ENCODE measurements at places on chromosomes 13 and 19.

DNA sequence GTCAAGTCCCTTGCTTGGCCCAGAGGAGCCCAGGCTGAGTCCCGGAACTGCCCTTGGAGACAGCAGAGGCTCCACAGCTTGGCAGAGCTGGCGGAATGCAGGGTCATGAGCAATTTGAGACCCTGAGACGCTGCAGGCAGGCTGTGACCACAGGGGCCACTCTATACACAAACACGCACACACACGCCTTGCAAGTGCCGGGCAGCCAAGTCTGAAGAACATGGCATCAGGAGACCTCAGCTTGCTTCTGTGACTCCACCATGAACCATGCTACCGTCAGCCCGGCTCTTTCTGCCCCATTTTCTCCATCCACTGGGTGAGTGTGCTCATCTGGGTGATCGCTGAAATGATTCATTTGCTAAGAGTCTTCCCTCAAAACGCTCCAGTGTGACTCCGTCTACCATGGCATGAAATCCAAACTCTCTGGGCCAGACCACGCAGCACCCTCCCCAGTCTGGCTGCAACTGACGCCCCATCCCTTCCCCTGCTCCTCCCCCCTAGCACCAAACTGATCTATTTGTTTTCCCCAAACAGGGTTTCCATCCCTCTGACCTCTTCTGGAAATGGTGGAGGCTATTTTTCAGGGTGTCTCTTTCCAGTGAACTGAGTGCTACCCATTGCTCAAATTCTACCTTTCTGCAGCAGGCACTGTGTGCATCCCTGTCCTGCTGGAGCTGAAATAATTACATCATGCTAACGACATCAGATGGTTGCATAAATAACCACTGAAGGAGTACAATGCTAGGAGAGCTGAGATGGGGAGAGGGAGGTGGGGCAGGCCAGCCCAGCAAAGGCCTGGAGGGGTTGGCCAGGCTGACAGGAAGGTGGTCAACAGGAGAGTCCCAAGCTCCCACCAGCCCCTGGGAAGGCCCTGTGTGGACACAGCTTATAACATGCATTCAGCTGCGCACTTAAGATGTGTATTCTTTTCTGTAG is 3.1 kb downstream of the CARS2 start:
- no peak for DNase-seq

DNA sequence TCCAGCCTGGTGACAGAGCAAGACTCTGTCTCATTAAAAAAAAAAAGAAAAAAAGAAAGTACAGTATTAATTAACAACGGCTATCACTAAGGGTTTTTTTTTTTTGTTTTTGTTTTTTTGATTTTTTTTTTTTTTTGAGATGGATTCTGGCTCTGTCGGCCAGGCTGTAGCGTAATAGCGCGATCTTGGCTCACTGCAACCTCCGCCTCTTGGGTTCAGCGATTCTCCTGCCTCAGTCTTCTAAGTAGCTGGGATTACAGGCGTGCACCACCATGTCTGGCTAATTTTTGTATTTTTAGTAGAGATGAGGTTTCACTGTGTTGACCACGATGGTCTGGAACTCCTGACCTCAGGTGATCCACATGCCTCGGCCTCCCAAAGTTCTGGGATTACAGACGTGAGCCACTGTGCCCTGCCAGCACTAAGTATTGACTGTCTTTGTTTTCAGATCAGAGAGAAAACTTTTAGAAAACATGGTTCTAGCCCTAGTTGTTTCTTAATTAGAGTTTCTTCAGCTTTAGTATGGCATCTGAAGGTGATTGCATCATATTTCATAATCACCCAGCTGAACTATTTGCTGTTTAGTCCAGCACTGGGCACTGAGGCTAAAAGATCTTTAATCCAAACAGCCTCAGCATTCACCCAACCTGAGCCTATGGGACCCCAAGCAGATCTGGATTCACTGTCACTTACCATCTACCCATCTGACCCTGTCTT is 2.7 kb upstream of the GATAD2A start:
- DNase-seq: no peak

DNA sequence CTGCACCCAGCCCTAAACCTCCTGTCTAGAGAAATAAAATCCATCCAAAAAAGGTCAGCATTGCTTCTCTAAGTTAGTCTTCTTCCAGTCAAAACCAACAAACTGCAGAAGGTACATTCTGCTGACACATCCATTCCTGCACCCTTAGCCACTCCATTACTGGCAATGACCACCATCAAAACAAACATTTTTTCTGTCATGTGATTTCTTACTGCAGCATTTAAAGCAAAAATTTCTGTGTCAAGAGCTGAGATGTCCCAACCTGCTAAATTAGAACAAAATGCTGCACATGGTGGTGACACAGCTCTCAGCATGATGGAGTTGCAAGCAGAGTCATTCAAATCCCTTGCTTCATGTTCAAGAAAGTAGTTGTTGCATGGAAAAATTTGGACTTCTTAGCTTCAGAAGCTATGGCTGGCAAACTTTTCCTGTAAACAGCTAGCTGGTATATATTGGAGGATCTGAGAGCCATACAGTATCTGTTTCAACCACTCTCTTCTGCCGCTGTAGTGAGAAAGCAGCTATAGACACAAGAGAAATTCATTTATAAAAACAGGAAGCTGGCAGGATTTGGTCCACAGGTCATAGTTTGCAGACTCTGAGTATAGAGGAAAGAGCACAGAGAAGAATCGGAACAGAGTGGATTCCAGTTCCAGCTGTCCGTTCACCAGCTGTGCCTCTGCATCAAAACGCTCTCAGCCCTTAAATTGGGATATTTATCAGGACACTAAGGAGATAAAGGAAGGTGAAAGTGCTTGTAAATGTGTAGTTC is 17.4 kb downstream of the RUBCNL start:
- no peak for DNase-seq

- DNase-seq: no peak
These were observed 556.8 kb upstream of the SLITRK1 start for GRCh38 chr13:84439108-84439507.
